ENCODE measurements at places on chromosomes 11 and 22.

DNA sequence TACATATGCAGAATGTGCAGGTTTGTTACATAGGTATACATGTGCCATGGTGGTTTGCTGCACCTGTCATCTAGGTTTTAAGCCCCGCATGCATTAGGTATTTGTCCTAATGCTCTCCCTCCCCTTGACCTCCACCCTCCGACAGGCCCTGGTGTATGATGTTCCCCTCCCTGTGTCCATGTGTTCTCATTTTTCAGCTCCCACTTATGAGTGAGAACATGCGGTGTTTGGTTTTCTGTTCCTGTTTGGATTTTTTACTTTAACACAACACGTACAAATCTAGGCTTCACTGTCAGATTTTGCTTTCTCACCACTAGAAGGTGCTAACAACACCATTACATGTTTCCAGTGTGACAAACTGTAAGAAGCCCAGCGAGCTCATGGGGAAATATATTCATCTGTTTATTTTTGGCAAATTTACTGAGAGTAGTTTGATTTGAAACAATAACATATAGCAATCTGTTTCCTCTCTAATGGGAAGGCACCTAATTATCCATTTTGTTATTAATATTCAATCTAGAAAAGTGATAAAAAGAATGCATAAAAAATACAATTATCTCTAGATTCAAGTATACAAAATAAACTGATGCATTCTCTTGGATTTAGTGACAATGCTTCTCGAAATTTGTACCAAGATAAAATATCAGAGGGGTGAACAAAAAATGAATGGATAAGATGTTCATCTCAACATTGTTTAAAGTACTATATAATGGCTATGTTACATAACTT lies 23.2 kb upstream of the BIRC3 start:
- no peak for DNase-seq

- DNase-seq = no peak
Observed at GRCh38 chr11:14386895-14387480, 28.0 kb upstream of the RRAS2 start.

- DNase-seq = no peak
Observed at GRCh38 chr11:6604081-6604626, 580 bp downstream of the ILK start.

DNA sequence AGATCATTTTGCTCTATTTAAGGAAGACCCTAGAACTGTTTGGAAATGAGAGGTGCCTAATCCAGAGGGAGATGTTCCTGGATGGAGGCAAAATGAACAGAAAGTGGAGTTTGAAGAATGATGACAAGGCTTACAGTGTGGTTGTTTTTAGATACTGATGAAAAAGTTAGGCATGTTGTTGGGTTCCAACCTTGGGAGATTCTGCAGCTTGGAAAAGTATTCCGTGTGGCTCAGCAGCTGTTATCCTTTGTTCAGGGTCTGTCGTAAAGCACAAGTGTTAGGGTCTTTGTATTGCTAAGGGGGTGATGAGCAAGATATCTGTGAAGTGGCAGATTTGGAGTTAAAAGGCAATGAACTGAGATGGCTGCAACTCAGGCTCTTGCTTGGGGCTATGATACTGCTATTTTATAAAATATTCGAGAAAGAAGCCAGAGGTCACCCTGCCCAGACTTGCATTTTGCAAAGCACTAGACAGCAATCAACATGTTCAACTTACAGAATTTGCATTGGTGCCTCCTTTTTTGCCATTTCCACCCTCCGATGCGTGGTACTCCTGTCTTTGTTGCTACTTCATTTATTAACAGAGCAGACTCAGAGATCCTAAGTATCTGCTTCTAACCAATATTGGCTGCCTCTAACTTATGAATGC lies 45.3 kb upstream of the POGLUT3 start:
- DNase-seq = no peak

All from stimulated activated CD8-positive, alpha-beta memory T cell treated with anti-CD3 and anti-CD28 coated beads, Interleukin-15, amount 100 ng/mL, for 1 hour (primary cell).